ENCODE measurements at places on chromosomes 6 and 20. TPM values are rescaled to one million over a fixed set of nuclear protein-coding genes. Genes with fewer than 3 reads are reported as not detected.

DNA sequence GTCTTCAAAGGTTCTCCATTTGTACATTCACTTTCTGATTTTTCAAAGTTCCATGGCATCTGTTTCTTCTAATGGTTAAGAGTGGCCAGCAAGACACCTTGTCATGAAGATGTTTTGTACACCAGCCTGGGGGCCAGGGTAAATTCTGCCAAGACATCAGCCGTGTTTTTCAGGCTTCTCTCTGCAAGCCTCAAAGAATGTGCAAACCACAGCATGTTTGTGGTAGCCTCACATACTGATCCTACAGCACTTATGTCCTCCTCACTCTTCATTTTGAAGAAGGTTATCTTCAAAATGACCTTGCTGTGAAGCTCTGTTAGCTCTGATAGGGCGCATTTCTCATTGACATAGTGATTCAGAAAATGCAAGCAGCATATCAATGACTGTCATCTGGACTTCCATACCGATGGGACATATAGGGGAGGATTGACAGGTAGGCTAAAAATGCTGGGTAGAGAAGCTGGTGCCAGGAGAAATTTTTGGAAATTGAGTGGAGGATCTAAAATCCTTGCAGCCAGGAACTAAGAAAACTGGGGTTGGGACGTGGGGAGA, 59.3 kb upstream of the SPTLC3 start:
- no peaks in the 10 kb centered on the region for H3K36me3 ChIP-seq
- H3K27me3 ChIP-seq = no peaks in the 10 kb centered on the region
- no peaks in the 10 kb centered on the region for H3K4me1 ChIP-seq
- no peak overlapping the region for H3K27ac ChIP-seq

DNA sequence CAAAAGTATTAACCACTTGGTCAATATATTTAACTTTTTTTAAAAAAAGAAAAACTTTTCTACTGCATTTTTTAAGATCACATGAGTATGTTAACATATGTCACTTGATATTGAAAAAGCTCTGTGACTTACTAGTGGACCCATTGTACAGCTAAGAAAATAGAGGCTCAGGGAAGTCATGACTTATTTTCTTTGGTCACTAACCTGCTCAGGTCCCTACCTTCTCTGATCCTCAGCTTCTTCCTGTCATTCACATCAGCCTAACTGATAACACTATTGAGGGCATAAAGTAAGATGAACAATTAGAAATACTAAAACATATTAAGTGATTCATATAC, 19.8 kb downstream of the AGPAT4 start:
- H3K27me3 ChIP-seq = no peaks in the 10 kb centered on the region
- no peak overlapping the region for H3K4me3 ChIP-seq
- no peaks in the 10 kb centered on the region for H3K36me3 ChIP-seq

GRCh38 chr6:32370505-32370904, 1.2 kb downstream of the TSBP1 start:
- H3K27me3 ChIP-seq = no peaks in the 10 kb centered on the region
- H3K4me1 ChIP-seq = no peaks in the 10 kb centered on the region
- no peak overlapping the region for H3K4me3 ChIP-seq
- H3K36me3 ChIP-seq = no peaks in the 10 kb centered on the region
- no peak overlapping the region for H3K27ac ChIP-seq

DNA sequence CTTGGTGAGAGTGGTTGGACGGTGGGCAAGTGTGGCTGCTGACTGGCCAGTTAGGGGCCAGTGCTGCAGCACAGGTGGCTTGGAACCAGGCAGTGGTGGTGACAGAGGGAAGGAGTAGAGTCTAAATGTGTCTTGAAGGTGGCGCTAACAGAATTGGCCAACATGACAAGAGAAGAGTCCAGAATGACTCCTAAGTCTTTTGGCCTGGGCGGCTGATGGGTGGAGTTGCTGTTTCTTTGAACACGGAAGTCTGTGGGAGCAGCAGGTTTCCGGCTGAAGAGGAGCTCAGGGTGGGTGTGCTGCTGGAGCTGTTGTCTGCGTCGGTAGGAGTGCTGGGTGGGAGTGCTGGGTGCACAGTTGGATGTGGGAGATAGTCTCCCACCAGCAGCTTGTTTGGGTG, 10.1 kb downstream of the LSM14B start:
- H3K4me3 ChIP-seq = no peak overlapping the region
- no peak overlapping the region for H3K27ac ChIP-seq
- DNase-seq = no peak

Gene SLC16A10
- 0.18 TPM for total RNA-seq

Measured in Panc1 (cell line).